ENCODE measurements at places on chromosomes 3 and 15.
A peak's percentile ranks its signal among the peaks of the same experiment; 100 is the strongest.

DNA sequence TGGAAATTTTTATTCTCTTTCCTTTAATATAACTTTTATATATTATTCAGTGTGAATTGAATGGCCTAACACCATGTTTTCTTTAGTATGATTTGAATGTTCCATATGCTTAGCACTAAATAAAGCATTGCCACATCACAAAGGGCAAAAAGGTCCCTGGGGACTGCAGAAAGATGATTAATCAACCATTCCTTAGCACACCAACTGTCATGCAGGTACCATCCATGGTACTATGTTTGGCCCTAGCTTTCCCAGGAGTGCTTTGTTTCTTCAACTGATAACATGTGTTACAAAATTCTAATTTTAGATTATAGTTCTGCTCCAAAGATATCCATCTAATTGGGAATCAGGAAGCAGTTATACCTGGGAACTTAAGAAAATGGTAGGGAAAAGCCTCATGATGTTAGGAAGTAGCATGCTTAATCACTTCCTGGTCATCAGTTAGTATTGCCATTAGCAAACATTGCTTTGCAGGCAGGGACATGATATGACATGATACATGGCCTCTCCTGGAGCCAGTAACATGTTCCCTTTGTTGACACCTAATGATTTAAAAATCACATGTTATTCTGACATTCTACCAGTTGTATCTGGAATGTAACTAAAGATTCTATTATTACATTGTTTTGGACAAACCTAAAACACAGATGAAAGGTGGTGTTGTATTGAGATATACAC, 712.6 kb upstream of the GBE1 start:
- H3K4me3 ChIP-seq = no peak overlapping the region
- no peaks in the 10 kb centered on the region for H3K4me1 ChIP-seq
- no peaks in the 10 kb centered on the region for H3K27me3 ChIP-seq

DNA sequence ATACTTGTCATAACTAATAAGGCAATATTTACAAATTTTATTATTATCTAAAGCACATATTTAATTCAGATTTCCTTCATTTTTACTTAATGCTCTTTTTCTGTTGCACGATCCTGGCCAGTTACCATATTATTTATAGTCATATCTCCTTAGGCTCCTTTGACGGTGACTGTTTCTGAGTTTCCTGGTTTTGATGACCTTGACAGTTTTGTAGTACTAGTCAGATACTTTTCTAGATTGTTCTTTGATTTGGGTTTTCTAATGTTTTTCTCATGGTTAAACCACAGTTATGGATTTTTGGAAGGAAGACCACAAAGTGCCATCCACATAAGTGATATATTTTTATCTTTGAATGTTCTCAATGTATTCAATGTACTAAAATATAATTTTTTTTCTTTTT, 171.0 kb upstream of the NANOGP8 start:
- no peaks in the 10 kb centered on the region for H3K27me3 ChIP-seq
- H3K36me3 ChIP-seq = no peaks in the 10 kb centered on the region
- DNase-seq = no peak
- no peak overlapping the region for H3K4me3 ChIP-seq
- no peak overlapping the region for H3K27ac ChIP-seq

DNA sequence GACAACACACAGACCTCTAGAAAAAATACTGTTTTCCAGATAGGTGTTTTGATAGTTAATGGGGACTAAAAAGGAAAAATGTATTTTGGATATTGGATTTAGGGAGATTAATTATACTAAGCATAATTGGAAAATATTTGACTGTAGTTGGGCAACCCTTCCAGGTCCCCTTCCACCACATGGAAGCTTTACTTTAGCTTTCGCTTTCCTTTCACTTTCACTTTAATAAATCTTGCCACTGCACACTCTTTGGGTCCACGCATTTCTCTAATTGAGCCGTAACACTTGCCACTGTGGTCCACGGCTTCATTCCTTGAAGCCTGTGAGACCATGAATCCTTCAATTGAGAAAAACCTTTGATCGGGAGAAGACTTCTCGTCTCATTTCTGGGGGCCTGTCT, 15.5 kb downstream of the GLDN start:
- no peak for DNase-seq
- no peaks in the 10 kb centered on the region for H3K4me1 ChIP-seq
- peaks cover 12% of the 10 kb centered on the region for H3K27me3 ChIP-seq
- H3K4me3 ChIP-seq = no peak overlapping the region
- no peak overlapping the region for H3K27ac ChIP-seq

DNA sequence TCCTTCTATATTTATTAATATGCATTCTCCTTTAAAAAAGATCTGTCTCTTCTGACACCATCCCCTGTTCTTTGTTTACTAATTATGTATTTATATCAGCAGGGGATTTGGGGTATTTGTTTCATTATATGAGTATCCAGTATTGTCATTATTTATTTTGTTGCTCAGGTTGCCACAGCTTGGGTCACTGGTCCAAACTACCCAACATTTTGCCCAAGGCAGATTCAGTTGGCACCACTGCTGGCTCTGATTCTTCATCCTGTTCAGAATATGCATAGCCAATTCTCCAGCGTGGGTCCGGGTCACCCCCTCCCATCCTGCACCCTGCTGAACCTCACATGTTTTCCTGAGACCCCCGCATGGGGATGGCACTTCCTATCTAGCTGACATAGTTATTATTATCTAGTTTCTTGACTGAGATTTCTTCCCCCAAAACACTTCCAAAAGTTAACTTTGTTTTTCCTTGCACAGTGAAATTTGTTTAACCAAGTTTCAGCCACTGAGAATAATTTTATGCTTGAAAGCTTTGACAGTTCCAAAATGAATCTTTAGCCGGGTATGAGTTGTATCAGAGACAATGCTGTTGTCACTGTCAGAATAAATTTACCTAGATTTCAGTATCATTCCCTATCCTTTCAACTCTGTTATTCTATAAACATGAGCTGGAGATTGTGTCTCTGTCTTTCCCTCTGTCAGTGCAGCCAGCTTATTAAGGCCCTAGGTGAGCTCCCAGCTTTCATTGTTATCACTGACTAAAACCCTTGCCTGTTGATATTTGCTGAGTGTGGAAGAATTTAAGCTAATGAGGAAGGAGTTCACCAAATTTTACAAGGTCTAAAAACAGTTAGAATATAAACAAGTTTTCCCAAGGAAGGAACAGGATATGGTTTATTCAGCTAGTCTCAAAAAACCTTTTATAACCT, 70.3 kb downstream of the TGFBR2 start:
- peak overlapping the region; percentile 65 for H3K27ac ChIP-seq
- H3K36me3 ChIP-seq = peaks cover 78% of the 10 kb centered on the region
- DNase-seq = no peak
- peaks cover 72% of the 10 kb centered on the region for H3K4me1 ChIP-seq
- no peaks in the 10 kb centered on the region for H3K27me3 ChIP-seq

- H3K36me3 ChIP-seq = peaks cover 37% of the 10 kb centered on the region
- no peak overlapping the region for H3K4me3 ChIP-seq
- peak overlapping the region; percentile 59 for H3K27ac ChIP-seq
- H3K4me1 ChIP-seq = peaks cover 17% of the 10 kb centered on the region
- no peaks in the 10 kb centered on the region for H3K27me3 ChIP-seq
Observed at GRCh38 chr3:42192334-42193200, 73.4 kb downstream of the CCK start.

DNA sequence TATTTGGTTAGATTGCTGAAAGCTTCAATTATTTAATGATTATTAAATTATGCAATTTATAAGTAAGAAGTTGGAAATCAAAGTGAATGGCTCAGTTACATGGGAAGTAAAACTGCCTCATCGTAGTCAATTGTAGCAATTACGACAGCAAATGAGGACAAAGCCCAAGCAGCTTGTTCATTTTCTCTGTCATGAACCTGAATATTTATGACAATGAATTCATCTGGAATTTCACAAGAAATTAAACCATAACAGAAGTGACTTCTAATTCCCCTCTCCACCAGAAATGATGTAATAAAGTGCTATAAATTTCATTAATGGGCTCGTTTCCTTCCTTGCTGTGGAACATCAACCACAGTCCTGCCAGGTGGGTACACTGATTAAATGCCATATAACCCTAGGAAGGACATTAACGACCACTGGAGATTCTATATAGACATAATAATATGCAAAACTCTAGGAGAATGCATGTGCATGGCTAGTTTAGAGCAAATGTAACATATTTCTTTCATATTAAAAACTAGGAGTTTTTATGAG, 273.8 kb upstream of the DCBLD2 start:
- no peak overlapping the region for H3K4me3 ChIP-seq
- H3K27me3 ChIP-seq = no peaks in the 10 kb centered on the region
- H3K27ac ChIP-seq = no peak overlapping the region
- no peaks in the 10 kb centered on the region for H3K36me3 ChIP-seq
- no peak for DNase-seq
- no peaks in the 10 kb centered on the region for H3K4me1 ChIP-seq

DNA sequence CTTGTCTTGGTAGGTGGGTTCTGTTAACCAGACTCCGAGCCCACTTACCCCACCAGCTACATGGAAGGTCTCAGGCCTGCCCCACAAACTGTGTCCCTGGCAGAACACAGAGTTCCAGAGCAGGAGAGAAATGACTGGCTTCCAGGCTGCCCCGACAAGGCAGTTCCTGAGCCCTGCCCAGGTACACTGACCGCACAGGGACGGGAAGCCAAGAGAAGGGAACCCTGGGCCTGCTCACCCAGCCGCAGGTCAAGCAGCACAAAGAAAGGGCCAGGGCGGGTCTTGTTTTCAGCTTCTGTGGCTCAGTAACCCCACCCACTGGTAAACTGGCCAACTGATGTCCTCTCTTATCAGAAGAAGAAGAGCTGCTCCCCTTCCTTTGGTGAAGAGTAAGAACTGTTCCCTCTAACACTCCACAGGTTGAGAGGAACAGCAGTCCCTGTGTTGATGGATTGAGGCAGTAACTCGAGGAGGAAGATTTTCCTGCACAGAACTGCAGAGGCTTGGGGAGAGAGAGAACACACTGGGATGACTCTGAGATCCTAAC, 68.4 kb downstream of the CRTC3 start:
- H3K4me1 ChIP-seq = peaks cover 35% of the 10 kb centered on the region
- no peak for DNase-seq
- peak overlapping the region; percentile 83 for H3K27ac ChIP-seq
- H3K4me3 ChIP-seq = peak overlapping the region; percentile 58
- no peaks in the 10 kb centered on the region for H3K27me3 ChIP-seq

DNA sequence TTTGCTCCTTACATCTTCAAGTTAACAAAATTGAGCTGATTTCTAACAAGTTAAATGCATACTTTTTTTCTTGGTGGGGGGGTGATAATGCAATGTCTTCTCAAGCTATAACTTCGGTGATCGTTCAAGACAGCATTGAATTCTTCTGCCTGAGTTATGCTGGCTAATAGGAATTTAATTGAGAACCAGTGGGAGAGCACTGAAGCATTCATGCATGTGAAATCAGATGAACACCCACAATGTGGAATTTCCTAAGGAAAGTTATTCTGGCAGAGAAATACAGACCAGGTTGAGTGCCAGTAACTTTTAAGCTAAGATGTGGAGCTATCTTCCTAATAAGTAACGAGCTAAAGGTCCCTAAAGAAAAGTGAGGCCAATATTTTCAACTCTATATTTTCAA, 3.0 kb downstream of the SPATA16 start:
- no peak overlapping the region for H3K4me3 ChIP-seq
- no peak for DNase-seq
- no peaks in the 10 kb centered on the region for H3K36me3 ChIP-seq
- H3K27me3 ChIP-seq = no peaks in the 10 kb centered on the region
- H3K27ac ChIP-seq = no peak overlapping the region
- no peaks in the 10 kb centered on the region for H3K4me1 ChIP-seq

GRCh38 chr3:42376344-42376798, 34.0 kb downstream of the LYZL4 start:
- H3K4me1 ChIP-seq = no peaks in the 10 kb centered on the region
- H3K36me3 ChIP-seq = no peaks in the 10 kb centered on the region
- H3K27ac ChIP-seq = no peak overlapping the region
- DNase-seq = no peak
- H3K27me3 ChIP-seq = peaks cover 26% of the 10 kb centered on the region

DNA sequence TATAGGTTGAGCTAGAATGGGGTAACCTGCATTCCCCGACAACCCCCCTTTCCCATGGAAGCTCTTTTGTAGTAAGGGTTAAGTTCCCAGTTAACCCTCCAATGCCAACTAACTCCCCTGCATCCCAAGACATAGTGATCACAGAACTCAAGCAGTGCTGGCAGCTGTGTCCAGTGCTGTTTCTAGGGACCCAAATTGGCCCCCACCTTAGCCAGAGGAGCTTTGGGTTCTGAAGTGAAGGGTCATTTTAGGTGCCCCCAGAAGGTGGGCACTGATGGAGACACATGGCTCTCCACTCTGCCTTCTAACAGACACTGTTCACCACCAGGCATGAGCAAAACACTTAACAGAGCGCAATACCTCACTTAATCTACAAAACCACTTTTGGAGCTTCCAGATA, 7.1 kb downstream of the FBXL22 start:
- no peaks in the 10 kb centered on the region for H3K27me3 ChIP-seq
- H3K4me1 ChIP-seq = peaks cover 26% of the 10 kb centered on the region
- H3K36me3 ChIP-seq = peaks cover 69% of the 10 kb centered on the region
- H3K4me3 ChIP-seq = no peak overlapping the region
- no peak for DNase-seq

DNA sequence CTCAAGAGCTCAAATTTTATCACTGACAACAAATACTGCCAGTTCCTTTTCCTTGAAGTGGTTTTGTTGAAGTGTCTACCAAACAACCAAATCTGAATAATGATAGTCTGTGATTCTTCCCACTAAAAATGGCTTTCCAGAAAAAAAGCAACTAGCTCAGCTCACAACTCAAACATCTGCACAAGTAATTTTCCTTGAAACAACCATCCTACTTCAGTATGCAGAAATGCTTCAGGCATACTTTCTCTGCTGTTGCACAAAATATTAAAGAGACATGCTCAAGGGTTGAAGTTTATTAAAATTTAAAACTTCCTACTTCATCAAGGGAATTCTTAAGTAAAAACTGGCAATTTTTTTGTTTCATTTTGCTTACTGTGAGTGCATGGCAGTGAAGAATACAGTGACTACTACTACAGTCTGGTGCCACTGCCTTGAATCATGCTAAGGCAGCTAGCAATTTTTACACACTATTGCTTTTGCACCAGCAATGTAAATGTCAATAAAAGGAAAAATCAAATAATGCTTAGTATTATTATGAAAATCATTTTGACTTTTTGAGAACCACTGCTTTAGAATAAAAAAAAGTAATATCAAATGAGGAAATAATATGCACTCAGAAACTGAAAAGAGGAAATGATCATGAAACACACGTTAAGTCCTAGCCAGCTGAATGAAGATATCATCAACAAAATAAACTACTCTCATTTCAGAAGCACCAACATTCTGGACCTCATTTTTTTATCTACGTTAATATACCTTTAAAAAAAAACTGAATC, 33.6 kb downstream of the VPS13C start:
- peak overlapping the region; percentile 44 for H3K27ac ChIP-seq
- peaks cover 15% of the 10 kb centered on the region for H3K4me1 ChIP-seq
- DNase-seq = no peak
- H3K27me3 ChIP-seq = no peaks in the 10 kb centered on the region
- H3K4me3 ChIP-seq = no peak overlapping the region

- no peak for DNase-seq
- peaks cover 4% of the 10 kb centered on the region for H3K4me1 ChIP-seq
- no peak overlapping the region for H3K4me3 ChIP-seq
- H3K36me3 ChIP-seq = no peaks in the 10 kb centered on the region
Observed at GRCh38 chr3:124249038-124249437, 257.1 kb upstream of the ROPN1 start.

Measured in effector memory CD8-positive, alpha-beta T cell (primary cell).